Activated T-cell treated with anti-CD3 and anti-CD28 coated beads, Interleukin-2, amount 50 U/mL, for 24 hours (primary cell): ENCODE measurements at places on chromosomes 7 and 10.

GRCh38 chr7:157269341-157270059, 67.3 kb upstream of the DNAJB6 start:
- peak overlapping the region; percentile 20 for H3K27ac ChIP-seq
- H3K27me3 ChIP-seq: no peaks in the 10 kb centered on the region
- H3K4me3 ChIP-seq: no peak overlapping the region
- H3K36me3 ChIP-seq: peaks cover 71% of the 10 kb centered on the region
- peaks cover 13% of the 10 kb centered on the region for H3K4me1 ChIP-seq

DNA sequence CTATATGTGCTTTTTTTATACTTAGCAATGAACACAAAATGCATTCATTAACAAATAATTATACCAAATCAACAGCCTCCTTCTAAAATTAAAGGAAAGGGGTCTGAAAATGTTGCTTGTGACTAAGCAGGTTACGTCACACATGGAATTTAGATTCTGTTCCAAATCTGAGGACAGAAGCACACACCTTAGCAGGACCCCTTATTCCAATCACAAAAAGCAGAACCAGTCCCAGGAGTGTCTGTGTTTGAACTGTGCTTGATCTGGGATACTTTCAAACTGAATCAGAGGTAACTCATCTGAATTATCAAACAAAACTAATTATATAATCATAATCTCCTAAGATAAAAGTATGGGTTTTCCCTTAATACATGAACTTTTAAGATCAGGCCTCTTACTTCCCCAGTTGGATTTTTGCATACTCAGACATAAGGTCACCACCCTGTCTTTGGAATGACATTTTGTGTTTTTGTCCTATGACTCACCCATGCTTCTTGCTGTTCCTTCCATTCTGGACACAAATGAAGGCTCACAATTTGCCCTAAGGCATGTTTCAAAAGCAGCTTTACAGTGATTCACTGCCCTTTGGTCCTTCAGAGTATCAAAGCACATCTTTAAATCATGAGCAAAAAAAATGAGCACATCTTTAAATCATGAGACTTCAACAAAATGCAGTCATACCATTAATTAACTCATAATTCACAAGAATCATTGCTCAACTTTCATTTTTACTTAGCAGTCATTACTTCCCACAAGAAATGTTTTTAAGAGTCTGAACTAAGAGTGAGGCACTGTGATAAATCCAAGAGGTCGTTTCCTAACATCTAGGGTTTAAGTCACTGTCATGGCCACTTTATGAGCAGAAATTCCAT, 35.5 kb downstream of the SEMA3C start:
- no peak for DNase-seq
- no peak overlapping the region for H3K27ac ChIP-seq
- H3K4me1 ChIP-seq: peaks cover 2% of the 10 kb centered on the region

DNA sequence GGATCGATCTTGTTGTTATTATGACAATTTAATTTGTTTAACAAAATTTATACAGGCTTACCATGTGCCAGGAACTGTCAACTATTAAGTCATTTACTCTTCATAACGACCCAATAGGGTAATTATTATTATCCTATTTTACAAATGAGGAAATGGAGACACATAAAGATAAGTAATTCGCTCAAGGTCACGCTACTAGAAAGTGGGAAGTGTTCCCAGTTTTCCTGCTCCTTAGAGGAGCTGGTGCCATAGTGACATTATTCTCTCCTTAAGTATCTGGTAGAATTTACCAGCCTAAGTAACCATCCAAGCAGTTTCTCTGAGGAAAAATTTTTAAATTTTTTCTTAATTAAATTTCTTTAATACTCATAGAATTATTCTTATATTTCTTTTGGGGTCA, 360.9 kb upstream of the RNF32 start:
- H3K36me3 ChIP-seq: no peaks in the 10 kb centered on the region
- peaks cover 3% of the 10 kb centered on the region for H3K27me3 ChIP-seq
- no peak for DNase-seq
- H3K4me1 ChIP-seq: no peaks in the 10 kb centered on the region

GRCh38 chr10:75265856-75266255, 30.1 kb upstream of the COMTD1 start:
- H3K4me1 ChIP-seq: no peaks in the 10 kb centered on the region
- no peaks in the 10 kb centered on the region for H3K36me3 ChIP-seq
- no peak overlapping the region for H3K27ac ChIP-seq
- no peak for DNase-seq
- no peak overlapping the region for H3K4me3 ChIP-seq
- no peaks in the 10 kb centered on the region for H3K27me3 ChIP-seq

DNA sequence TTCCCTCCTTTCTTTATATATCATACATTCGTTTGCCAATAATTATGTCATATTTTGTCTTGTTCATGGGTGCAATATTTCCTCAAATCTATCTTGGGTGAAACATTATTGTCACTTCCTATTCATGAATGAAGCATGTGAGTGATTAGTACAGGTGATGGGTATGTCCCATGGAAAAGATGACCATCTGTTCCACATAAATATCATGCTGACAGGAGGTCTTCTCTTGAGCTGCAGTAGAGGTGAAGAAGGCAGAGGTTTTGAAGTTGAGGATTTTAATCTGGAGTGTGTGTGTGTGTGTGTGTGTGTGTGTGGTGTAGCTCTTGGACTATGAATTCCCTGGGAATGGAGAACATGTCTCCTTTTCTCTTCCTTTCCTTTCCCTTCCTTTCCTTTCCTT, 350.5 kb upstream of the CHRM2 start:
- no peak overlapping the region for H3K27ac ChIP-seq
- no peaks in the 10 kb centered on the region for H3K36me3 ChIP-seq
- no peak overlapping the region for H3K4me3 ChIP-seq

GRCh38 chr7:101870361-101871062, 53.1 kb downstream of the CUX1 start:
- peaks cover 32% of the 10 kb centered on the region for H3K4me1 ChIP-seq
- no peaks in the 10 kb centered on the region for H3K27me3 ChIP-seq
- H3K36me3 ChIP-seq: peaks cover 2% of the 10 kb centered on the region
- H3K27ac ChIP-seq: no peak overlapping the region
- no peak for DNase-seq

DNA sequence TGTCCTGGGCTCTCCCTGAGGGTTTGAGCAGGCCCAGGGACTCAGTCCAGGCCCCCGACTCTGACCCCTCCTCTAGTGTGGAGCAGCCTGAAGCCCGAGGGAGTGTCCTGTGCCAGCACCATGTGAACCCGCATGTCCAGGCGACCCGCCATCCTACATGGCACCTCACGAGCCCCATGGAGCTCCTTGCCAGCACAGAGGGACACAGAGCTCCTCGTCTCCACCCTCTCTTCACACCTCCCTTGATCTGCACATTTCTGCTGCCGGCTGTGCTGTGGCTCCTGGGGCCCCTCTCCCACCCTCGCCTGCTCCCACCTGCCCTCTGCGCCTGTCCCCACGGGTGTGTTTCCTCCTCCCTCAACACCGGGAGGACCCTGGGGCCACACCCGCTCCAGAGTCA, 103.5 kb downstream of the ADARB2 start:
- H3K4me3 ChIP-seq: no peak overlapping the region
- DNase-seq: no peak
- no peak overlapping the region for H3K27ac ChIP-seq
- H3K4me1 ChIP-seq: peaks cover 5% of the 10 kb centered on the region
- no peaks in the 10 kb centered on the region for H3K36me3 ChIP-seq

GRCh38 chr10:119225083-119225658, 17.8 kb downstream of the GRK5 start:
- no peaks in the 10 kb centered on the region for H3K27me3 ChIP-seq
- H3K36me3 ChIP-seq: no peaks in the 10 kb centered on the region
- DNase-seq: no peak
- peaks cover 35% of the 10 kb centered on the region for H3K4me1 ChIP-seq

- no peaks in the 10 kb centered on the region for H3K27me3 ChIP-seq
- peaks cover 42% of the 10 kb centered on the region for H3K4me1 ChIP-seq
- peak overlapping the region; percentile 43 for H3K4me3 ChIP-seq
- peaks cover 37% of the 10 kb centered on the region for H3K36me3 ChIP-seq
- DNase-seq: no peak
- peak overlapping the region; percentile 85 for H3K27ac ChIP-seq
These were observed 41.5 kb downstream of the CYP17A1 start for GRCh38 chr10:102795453-102796406.

- H3K36me3 ChIP-seq: no peaks in the 10 kb centered on the region
- no peak for DNase-seq
- H3K27ac ChIP-seq: no peak overlapping the region
- H3K4me1 ChIP-seq: no peaks in the 10 kb centered on the region
- H3K4me3 ChIP-seq: no peak overlapping the region
- no peaks in the 10 kb centered on the region for H3K27me3 ChIP-seq
These were observed 73.5 kb upstream of the VIPR2 start for GRCh38 chr7:159218170-159218569.

GRCh38 chr10:124350806-124351205, 67.9 kb downstream of the OAT start:
- H3K27me3 ChIP-seq: peaks cover 2% of the 10 kb centered on the region
- H3K4me3 ChIP-seq: no peak overlapping the region
- peaks cover 13% of the 10 kb centered on the region for H3K4me1 ChIP-seq
- H3K27ac ChIP-seq: no peak overlapping the region

DNA sequence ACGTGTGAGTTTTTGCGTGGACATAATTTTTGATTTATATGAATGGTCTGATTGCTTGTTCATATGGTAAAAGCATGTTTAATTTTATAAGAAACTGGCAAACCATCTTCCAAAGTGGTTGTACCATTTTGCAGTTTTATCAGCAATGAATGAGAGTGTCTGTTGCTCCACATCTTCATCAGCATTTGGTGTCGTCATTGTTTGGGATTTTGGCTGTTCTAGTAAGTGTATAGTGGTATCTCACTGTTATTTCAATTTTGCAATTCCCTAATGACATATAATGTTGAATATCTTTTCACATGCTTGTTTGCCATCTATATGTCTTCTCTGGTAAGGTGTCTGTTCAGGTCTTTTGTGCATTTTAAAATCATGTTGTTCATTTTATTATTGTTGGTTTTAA, 13.2 kb upstream of the PLCE1 start:
- H3K27ac ChIP-seq: no peak overlapping the region
- no peaks in the 10 kb centered on the region for H3K36me3 ChIP-seq
- no peak for DNase-seq
- peaks cover 3% of the 10 kb centered on the region for H3K27me3 ChIP-seq
- H3K4me1 ChIP-seq: no peaks in the 10 kb centered on the region
- H3K4me3 ChIP-seq: no peak overlapping the region

DNA sequence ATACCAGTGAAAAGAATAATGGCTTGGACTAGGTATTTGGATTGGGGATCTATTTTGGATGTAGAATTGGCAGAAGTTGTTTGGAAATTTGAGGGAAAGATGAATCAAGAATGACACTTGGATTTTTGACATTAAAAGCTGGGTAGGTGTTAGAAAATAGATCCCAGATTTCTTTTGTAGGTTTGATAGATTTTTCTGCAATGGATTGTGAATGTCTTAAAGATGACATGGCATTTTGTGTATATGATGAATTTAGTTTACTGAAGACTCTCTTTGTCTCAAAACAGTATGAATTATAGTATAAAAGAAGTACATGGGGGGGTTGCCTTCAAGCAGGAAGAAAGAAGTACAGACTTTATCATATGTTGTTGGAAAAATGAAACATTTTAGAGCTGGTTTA, 75.8 kb downstream of the MPLKIP start:
- H3K27me3 ChIP-seq: no peaks in the 10 kb centered on the region
- peaks cover 5% of the 10 kb centered on the region for H3K4me1 ChIP-seq
- no peak overlapping the region for H3K4me3 ChIP-seq
- no peak for DNase-seq
- H3K36me3 ChIP-seq: peaks cover 50% of the 10 kb centered on the region
- peak overlapping the region; percentile 57 for H3K27ac ChIP-seq

DNA sequence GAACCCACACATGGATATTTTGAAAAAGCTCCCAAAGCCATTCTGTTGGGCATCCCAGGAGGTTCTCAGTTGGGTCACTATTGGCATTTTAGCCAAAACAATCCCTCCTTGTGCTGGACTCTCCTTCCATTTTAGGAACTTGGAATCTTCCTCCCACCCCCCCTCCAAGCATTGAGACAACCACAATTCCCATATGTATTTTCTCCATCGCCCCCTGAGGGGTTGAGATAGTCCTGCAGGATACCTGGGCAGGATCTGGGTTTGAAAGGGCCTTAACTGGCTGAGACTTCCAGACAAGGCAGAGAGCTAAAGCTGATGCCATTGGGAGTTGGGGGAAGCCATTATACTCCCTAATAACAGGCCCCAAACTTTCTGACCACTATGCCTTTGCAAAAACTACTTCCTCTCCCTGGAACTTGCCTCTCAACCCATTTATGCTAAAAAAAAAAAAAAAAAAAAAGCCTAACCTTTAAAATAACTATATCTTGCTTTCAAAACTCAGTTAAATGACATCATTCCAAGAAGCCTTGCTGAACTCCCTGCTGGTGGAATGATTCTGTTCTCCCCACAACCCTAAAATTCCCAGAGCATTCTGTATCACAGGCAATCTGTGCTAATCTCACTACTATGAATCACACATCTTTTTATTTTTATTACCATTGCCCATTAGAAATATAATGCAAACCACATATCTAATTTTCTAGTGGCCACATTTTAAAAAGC, 77.5 kb upstream of the PDE1C start:
- H3K27ac ChIP-seq: no peak overlapping the region
- no peaks in the 10 kb centered on the region for H3K4me1 ChIP-seq
- no peaks in the 10 kb centered on the region for H3K27me3 ChIP-seq
- no peak overlapping the region for H3K4me3 ChIP-seq
- H3K36me3 ChIP-seq: no peaks in the 10 kb centered on the region

GRCh38 chr7:82539969-82540368, 96.4 kb upstream of the CACNA2D1 start:
- H3K4me3 ChIP-seq: no peak overlapping the region
- DNase-seq: no peak
- no peaks in the 10 kb centered on the region for H3K36me3 ChIP-seq
- H3K27me3 ChIP-seq: peaks cover 3% of the 10 kb centered on the region

DNA sequence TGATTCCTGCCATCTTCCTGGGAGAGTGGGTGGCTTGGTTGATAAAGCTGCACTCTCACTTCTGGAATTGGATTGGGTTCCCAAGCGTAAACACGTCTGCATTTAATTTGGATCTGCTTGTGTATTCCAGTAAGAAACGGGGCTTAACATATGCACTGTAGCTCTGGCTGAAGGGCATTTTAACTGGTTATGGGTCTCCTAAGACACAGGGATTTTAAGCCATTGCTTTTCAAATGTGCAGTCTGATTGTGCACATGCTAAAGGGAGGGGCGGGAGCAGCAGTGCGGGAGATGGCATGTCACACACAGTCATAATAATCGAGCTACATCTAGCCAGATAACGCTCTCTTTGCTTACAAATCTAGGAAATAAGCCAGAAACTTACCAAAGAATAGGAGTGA, 247.3 kb upstream of the LYZL1 start:
- DNase-seq: no peak
- no peak overlapping the region for H3K27ac ChIP-seq
- peaks cover 11% of the 10 kb centered on the region for H3K27me3 ChIP-seq
- no peaks in the 10 kb centered on the region for H3K36me3 ChIP-seq
- H3K4me3 ChIP-seq: no peak overlapping the region
- H3K4me1 ChIP-seq: no peaks in the 10 kb centered on the region

DNA sequence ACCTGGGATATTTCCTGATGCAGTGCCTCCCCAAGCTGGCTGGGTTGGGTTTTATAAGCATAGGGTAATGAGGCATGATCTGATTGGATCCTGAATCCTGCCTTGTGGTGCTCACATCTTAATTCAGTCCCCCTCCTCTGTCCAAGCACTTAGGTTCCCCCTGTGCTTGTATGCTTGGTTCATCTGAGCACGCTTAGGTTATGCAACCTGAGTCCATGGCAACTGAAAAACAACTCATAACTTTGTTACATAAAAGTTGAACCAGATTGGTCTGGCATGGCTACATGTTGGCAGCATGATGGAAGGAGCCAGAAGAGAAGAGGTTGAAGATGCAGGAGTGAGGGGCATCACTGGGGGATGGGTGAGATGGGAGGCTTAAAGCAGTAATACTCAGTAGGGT, 57.3 kb upstream of the OSBPL3 start:
- DNase-seq: no peak
- H3K4me3 ChIP-seq: no peak overlapping the region
- H3K36me3 ChIP-seq: no peaks in the 10 kb centered on the region
- no peak overlapping the region for H3K27ac ChIP-seq
